ENCODE measurements at places on chromosomes 1 and 21.

DNA sequence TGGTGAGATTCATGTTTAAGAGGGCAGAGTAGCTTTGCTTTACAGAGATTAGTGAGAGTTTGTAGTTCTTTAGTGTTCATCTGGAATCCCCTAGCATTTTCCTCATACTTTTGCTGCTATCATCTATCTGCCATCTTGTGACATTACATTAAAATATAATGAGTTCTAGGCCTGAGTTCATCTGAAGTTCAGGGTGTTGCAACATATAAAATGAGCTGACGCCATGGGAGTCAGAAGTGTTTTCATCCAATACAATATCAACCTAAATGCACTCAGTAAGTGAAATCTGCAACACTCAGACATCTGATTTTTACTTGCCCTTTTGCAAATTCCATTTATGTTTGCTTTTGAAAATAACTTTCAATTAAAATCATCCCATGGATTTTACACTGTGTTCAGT is 153.8 kb downstream of the NTNG1 start:
- no peak for DNase-seq

- DNase-seq: peak; percentile 7
These were observed 37.2 kb upstream of the IPO9 start for GRCh38 chr1:201791779-201792173.

DNA sequence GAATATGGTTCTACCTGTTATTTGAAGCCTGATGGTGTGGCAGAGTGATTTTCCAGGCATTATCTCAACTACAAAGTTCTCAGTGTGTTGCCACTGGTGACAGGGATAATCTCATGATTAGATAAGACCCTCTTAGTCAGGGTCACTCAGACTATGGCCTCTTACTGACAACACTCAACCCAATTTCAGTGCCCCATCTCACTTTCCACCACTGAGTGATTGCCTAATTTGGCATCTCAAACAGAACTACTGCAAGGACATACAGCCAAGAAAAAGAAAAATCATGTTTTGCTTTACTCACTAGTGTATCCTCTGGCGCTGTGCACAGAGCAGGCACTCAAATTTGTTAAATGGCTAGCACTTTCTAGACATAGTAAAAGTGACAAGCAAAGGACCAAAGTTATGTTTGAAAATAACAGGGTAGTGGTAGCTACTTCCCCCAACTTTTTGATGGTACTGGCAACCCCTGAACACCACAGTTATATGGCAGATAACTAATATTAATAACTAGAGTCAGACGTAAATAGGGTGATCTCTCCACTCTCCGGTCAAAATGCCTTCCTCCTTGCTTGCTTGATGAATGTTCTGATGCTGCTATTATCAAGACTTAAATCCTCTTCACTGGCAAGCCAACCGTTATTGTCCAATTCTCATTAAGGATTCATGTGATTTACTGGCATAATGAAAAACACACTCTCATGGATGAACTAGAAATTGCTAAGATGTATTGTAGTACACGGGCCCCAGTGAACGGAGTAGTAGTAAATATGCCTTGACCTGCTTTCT is 37.1 kb upstream of the SLC30A10 start:
- DNase-seq: no peak

- DNase-seq: no peak
These were observed 20.5 kb upstream of the ALG14 start for GRCh38 chr1:95093296-95093695.

DNA sequence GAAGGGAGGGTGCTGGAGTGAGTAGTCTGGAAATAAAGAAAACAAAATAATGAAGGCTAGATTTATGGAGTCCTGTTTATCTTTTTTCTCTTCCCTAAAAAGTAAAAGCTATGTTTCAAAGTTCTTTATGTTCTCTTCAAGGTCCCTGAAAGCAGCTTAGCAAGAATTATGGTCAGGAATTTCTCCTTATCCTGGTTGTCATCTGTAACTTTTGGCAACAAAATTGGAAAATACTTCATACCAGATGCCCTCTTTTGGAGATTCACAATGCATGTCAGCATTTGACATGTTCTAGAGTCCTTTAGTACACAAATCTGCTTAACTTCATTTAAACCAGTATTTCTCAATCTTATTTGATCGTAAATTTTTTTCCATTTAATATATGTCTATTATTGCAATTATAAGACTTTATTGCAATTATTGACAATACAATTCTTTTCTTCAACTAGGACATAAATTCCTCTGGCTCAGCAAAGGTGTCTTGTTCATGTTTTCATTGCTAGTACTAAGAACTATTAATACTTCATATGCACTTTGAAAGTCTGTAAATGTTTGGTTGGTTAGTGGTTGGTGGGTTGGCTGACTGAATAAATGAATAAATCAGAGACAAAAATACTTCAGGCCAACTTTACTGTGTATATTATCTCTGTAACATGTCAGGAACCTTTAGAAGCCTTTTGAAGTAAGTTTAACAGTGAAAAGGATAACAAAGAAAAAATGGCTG is 101.5 kb downstream of the ATP1B1 start:
- DNase-seq: no peak

- no peak for DNase-seq
These were observed 74.0 kb upstream of the BRINP3 start for GRCh38 chr1:190551638-190552037.

GRCh38 chr1:62724430-62724829 is 36.2 kb upstream of the DOCK7 start:
- DNase-seq: no peak

GRCh38 chr21:27649762-27650161 is 682.9 kb upstream of the ADAMTS5 start:
- no peak for DNase-seq

- DNase-seq: no peak
These were observed 1728.3 kb downstream of the PLA2G4A start for GRCh38 chr1:188557053-188557452.

DNA sequence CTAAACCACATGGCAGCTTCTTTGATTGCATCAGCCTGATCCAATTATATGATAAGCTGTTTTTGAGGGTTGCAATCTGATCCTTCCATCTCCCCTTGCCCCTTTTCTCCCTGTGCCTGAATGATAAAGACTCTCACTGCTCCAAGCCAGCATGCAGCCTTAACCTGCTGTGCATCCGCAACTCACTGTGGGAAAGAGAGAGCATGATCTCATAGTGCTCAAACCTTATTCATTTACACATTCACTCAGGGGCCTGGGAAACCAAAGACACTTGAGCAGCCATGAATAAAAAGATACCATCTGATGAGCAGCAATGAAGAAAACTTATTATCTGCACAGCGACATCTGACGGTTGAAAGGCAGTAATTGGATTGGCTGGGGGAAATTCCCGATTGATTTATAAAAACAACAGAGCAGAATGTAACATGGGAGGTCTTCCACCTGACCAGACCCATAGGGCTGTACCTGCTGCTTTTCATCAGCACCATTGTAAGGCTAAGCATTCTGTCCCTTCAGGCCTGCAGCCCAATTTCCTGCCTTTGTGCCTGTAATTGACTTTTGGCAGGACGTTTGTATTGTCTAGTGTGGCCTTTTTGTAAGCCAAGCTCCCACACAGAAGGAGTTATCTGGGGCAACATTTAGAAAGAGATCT is 62.5 kb downstream of the KIAA0040 start:
- DNase-seq: no peak

DNA sequence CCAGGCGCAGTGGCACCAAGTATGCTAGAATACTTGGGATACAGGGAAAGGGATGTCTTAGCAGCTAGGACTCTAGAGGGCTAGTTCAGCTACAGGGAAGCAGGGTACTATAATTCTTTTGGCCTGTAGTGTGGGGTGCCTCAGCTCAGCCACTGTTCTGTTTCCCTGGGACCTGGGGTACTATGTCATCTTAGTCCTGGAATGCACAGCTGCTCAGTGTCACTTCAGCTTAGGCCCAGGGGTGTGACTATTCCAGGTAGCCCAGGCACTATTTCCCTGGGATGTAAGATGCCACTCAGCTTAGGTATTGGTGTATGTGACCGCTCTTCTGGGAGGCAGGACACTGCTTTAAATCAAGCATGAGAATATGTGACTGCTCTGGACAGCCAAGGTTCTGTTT is 34.1 kb downstream of the RGSL1 start:
- DNase-seq: no peak

DNA sequence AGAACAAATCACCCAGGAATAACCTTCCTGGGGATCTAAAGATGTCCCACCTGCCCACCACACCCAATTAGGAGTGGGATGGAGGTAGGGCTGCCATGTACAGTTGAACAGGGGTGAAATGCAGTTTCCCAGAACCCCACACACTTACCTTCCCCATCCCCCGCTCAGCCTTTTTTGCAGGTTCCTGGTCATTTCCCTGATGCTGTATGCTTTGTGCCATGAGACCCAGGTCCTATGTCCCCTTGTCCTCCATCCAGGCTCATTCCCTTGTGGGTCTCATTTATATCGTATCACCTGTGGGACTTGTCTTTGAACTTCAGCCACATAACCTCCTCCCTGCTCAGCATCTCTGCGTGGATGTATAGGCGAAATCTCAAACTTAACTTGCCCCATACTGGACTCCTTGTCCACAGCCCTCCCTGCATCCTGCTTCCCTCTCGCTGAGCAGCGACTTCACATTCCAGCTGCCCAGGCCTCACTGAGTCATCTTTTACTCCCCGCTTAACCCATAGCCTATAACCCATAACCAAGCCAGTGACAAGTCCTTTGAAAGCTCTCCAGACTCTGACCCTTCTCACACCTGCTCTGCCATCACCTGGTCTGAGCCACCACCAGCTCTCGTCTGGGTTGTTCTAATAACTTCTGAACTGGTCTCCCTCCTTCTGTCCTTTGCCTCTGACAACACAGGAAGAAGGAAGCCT is 4.7 kb downstream of the LDLRAD2 start:
- no peak for DNase-seq

DNA sequence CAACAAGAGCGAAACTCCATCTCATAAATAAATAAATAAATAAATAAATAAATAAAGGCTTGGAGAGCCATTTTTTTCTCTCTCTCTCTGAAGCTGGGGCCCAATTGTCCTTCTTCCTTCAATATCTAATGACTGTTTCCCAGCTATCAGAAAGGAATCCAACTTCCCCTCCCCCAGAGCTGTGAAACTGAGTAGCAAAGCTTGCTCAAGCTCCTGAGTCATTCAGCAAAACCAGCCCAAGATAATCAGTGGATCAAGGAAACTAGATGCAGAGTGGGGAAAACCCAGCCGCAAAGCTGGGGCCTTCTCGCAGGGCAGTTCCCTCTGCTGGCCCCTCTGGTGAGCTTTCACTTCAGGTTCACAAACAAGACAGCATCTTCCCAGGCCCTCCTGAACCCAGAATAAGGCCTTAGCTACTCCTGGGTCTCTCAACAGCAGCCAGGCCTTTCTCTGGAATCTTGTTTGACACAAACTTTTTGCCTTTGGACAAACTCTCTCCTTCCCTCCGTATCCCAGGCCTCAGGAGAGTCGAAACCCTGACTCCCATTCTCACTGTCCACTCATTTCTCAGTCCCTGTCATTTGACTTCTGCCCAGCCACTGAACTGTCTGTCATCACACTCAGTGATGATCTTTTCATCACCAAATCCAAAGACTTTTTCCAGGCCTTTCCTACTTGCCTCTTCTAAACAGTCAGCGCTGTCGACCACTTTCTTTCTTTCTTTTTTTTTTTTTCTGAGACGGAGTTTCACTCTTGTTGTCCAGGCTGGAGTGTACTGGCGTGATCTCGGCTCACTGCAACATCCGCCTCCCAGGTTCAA is 18.0 kb upstream of the PTP4A2 start:
- DNase-seq: peak; percentile 84

DNA sequence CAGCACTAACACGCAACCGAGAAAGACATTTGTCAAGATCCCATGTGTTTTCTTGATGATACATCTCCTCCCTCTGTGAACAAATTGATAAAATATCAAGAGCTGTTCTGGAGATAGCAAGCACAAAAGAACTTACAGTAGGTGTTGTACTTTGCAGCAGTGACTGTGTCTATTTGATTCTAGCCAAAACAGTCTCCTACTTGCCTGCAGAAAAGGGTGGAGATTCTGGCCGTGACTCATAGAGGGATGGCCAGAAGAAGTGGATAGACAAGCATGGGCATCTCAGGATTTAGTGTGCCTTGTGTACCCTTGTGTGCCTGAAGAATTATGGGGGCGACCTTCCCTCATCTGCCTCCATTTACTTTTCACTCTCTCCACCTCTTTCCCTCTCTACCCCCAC is 458.4 kb upstream of the LRRC7 start:
- DNase-seq: no peak

DNA sequence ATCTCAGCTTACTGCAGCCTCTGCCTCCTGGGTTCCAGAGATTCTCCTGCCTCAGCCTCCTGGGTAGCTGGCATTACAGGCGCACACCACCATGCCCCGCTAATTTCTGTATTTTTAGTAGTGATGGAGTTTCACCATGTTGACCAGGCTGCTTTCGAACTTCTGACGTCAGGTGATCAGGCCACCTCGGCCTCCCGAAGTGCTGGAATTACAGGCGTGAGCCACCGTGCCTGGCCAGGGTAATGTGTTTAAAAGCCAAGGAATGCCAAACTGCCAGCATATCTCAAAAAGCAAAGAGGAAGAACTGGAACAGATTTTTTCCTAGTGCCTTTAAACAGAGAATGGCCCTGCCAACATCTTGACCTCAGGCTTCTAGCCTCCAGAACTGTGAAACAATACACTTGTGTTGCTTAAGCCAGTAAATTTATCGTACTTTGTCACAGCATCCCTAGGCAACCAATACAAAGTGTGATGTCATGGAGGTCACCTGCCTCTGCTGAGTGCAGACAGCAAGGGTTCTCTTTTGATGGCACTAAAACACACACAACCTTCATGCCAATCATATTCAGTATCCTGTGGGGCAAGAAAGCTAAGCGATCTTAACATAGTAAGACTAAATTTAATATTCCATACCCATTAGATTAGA is 858.3 kb upstream of the TMPRSS15 start:
- DNase-seq: no peak

GRCh38 chr1:54950006-54950368 is 30.4 kb upstream of the TMEM61 start:
- no peak for DNase-seq

- DNase-seq: no peak
These were observed 9.1 kb downstream of the TMEM9 start for GRCh38 chr1:201145132-201145531.

DNA sequence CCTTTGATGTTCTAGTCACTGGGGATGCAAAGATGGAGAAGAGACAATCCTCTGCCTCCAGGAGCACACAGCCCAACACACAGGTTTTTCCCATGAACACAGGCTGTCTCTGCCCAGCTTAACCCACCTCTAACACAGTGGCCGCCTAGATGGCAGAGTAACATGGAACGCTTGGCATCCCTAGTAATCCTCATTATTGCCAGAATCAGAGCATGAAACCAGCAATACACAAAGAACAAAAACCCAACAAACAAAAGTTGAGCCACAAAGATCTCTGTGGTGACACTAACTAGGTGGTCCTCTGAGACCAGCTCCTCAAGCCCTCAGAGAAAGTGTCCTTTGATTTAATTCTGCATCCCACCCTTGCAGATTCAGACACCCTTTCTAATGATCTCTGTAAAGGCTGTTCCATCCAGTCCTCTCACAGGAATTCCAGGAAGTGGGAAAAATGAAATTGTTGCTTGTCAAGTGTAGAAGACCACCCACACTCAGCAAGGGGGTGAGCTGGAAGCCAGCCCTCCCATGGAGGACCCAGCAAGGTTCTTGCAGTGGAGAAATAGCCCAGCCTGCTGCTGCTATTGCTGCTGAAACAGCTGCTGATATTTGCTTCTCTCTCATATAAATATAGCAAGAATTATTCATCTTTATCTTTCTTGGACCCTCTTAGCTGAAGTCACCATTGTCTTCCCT is 7.4 kb upstream of the ATP2B4 start:
- DNase-seq: no peak
